Glutamatergic neuron (in vitro differentiated cells): ENCODE measurements at places on chromosomes 7 and 10. TPM values are rescaled to one million over a fixed set of nuclear protein-coding genes. Genes with fewer than 3 reads are reported as not detected.

- DNase-seq: no peak
- H3K27me3 ChIP-seq: no peaks in the 10 kb centered on the region
- H3K36me3 ChIP-seq: no peaks in the 10 kb centered on the region
- H3K4me1 ChIP-seq: no peaks in the 10 kb centered on the region
- H3K27ac ChIP-seq: no peak overlapping the region
- no peak overlapping the region for H3K4me3 ChIP-seq
Observed at GRCh38 chr7:23283086-23283485, 16.1 kb upstream of the MALSU1 start.

GRCh38 chr10:97596101-97597082, 6.9 kb downstream of the C10orf62 start:
- no peaks in the 10 kb centered on the region for H3K4me1 ChIP-seq
- H3K27me3 ChIP-seq: no peaks in the 10 kb centered on the region
- no peak overlapping the region for H3K27ac ChIP-seq
- no peak overlapping the region for H3K4me3 ChIP-seq
- DNase-seq: no peak

DNA sequence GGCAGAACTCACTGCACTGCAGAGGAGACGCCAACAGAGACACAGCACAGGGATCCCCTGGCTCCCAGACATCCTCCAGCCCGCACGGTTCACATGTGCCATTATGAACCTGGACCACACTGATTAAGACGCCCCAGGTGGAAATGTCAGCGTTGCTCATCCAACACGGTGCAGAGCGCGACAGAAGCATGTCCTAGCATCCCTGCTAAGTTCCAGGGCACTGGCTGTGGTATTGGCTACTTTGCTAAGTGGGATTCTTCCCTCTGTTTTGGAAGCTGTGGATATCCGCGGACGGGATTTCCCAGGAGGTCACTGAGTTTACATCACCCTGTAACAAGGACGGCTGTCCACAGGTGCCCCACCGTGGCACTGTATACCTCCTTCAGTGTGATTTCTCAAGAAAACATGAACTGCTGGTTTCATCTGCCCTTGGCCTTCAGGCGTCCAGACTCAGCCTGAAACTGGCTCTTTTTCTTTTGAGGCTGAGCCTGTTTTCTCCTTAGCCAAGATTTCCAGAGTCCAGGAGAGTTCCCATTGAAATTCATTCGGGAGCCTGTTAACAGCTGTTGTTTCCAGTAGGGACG, 324.0 kb downstream of the WDR37 start:
- H3K4me3 ChIP-seq: no peak overlapping the region
- peaks cover 28% of the 10 kb centered on the region for H3K4me1 ChIP-seq
- DNase-seq: no peak

Gene CYP3A4
- total RNA-seq: not detected

Gene FEZF1
- 12.7 TPM for total RNA-seq

Gene AGAP5
- total RNA-seq: 10.9 TPM

Gene TASOR2
- total RNA-seq: 57.2 TPM
